Activated CD8-positive, alpha-beta memory T cell treated with anti-CD3 and anti-CD28 coated beads, Interleukin-2, amount 50 U/mL, for 4 hours (primary cell): ENCODE measurements at places on chromosomes 2 and 18.

DNA sequence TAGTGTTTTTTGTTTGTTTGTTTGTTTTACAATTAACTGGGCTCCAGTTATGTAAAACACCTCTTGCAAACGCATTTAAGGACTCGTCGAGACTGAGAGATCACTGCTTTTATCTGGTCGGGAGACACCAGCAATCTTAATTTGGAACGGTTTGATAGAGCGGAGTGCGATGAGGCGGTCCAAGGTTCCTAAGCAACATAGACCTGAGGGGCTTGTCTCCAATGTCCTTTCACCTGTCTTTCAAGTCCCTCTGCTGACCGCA lies 729 bp upstream of the SELENOI start:
- no peak for DNase-seq

DNA sequence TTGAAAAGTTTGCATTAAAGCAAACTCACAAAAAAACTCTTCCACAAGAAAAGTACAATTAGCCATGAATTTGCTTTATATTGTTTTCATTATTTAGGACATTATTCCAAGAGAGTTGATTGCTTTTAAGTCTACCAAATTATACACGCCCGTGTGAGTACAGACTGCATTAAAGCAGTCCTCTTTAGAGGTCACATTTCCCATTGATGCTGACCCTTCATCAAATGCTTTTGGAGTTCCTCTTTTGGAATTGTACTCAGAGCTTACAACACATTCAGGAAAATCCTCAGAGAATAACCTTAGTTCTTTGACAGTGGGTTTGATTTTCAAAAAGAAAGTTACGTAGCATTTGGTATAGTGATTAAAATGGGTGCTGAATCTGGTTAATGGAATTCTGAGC lies 256.1 kb downstream of the CDH2 start:
- no peak for DNase-seq

- no peak for DNase-seq
Measured at GRCh38 chr2:11520092-11520693, 13.7 kb upstream of the GREB1 start.

DNA sequence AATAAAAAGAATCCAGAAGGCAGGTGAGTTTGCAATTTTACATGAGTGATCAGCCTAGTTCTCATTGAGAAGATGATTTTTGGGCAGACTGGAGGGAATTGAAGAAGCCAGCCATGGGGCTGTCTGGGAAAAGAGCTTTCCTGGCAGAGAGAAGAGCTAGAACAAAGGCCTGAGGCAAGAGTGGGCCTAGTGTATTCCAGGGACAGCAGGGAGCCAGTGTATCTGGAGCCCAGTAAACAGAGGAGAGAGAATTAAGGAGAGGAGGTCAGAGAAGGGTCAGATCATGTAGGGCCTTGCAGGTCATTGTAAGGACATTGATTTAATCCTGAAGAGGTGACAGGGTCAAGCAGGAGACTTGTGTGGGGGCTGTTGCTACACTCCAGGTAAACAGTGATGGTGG lies 195.8 kb downstream of the SATB2 start:
- no peak for DNase-seq

- DNase-seq, result peak; percentile 76
Measured at GRCh38 chr2:85678794-85679672, 11.0 kb upstream of the SFTPB start.

- no peak for DNase-seq
Measured at GRCh38 chr2:8974016-8974415, 29.5 kb downstream of the MBOAT2 start.

DNA sequence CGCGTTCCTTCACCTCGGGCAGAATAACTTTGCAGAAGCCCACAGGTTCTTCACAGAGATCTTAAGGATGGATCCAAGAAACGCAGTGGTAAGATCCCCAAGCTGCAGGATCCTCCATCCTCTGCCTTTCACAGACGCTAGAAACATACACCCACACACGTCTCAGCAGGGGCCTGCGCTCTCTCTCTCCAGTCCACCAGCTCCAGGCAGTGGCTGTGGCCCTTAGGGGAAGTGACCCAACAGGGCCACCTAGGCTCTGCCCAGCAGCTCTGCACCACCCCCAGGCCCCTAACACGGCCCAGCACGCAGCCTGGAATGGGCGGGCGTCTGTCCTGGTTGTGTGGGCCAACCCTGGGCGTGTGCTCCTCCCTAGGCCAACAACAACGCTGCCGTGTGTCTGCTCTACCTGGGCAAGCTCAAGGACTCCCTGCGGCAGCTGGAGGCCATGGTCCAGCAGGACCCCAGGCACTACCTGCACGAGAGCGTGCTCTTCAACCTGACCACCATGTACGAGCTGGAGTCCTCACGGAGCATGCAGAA lies 40.4 kb downstream of the ADI1 start:
- no peak for DNase-seq

- no peak for DNase-seq
Measured at GRCh38 chr2:206921529-206921928, 17.8 kb upstream of the CPO start.

- no peak for DNase-seq
Measured at GRCh38 chr18:26089293-26090129, 902 bp downstream of the SS18 start.

GRCh38 chr2:867296-867695 lies 83.4 kb upstream of the SNTG2 start:
- no peak for DNase-seq

GRCh38 chr2:72745679-72746368 lies 80.0 kb downstream of the EXOC6B start:
- no peak for DNase-seq

GRCh38 chr2:203240491-203240890 lies 1.7 kb downstream of the CYP20A1 start:
- DNase-seq, result no peak

GRCh38 chr2:131044075-131044756 lies 49.0 kb downstream of the FAM168B start:
- no peak for DNase-seq

GRCh38 chr2:85017411-85018048 lies 46.6 kb downstream of the KCMF1 start:
- DNase-seq, result no peak
